DMS79 (cell line): ENCODE measurements at places on chromosomes 11 and 22.

DNA sequence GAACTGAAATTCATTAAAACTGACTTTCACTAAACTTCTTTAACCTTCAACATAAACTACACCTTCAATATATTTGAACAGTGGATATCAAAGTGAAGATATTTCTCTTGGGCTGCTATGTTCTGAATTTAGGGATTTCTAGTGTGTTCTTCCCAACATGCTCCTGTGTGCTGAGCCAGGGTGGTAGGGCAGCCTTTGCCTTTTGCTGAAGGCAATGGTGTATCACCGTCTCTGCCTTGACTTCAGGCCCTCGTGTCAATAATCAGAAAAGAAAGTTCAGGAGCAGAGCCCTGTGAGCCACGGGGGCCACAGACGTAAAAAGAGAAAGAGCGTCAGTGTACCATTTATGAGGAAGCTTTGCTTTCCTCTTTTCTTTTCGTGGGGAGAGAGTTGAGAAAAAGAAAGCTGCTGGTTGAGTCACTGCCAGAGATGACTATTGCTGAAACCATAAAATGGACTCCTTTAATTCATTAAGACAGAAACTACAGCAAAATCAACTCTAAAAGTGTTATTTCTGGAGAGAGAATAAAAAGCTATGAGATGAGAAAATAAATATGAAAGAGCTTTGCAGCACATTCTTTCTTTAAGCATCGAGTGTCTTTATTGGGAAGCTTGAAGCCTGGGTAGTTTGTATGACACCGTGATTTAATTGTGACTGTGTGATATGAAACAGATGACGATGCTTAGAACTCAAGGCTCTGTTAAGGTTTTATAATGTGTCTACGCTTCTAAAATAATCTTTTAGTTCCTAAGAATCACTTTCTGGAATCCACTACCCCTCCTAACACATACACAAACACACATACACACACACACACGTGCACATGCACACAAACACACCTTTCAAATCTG, 271.8 kb upstream of the MTNR1B start:
- DNase-seq, result no peak

DNA sequence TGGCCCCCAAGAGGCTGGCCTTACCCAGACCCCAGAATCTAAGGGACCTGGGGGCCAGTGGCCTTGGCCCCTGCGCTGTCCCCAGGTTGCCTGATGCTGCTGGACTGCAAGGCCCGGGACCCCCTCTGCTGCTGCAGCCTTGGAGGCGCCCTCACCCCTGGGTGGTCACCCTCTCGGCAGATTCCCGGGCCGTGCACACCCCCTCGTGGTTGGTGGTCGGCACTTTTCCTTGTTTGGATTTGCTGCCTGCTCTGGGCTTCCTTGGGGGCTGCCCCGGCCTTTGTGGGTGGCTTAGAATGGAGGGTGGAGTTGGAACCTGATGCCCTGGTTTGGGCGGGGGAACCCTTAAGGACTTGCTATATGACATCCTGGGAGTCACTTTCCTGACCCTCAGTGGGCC, 5.3 kb downstream of the RIN1 start:
- no peak for DNase-seq

- DNase-seq, result no peak
Observed at GRCh38 chr11:74182635-74183034, 11.5 kb downstream of the PPME1 start.

DNA sequence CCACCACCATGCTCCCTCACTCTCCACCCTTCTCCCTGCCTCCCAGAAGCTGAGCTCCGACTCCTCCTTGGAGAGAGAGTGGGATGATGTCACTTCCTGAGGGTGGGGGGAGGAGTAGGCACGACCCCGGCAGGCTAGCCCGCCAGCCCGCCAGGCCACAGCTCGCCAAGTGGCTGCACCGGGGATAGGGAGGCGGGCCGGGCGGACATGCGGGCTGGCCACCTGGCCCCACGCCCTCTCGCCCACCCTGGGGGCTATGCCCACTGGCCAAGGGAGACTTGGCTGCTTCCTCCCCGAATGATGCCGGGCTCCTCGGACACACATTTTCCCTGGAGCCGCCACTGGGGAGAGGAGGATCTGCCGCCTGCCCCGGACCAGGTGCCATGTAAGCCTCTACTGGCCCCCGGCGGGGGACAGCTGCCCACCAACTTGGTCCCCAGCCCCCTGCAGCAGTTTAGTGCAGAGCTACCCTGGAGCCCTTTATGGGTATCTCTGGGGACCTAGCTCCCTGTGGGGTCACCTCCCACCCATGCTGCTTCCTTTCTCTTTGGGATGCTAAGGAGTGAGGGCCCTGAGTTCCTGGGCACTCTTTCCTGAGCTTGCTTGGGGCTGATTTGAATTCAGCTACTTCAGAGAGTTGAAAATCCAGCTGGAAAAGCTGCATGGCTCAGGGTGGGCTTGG, 33.7 kb upstream of the MYRF start:
- DNase-seq, result no peak

DNA sequence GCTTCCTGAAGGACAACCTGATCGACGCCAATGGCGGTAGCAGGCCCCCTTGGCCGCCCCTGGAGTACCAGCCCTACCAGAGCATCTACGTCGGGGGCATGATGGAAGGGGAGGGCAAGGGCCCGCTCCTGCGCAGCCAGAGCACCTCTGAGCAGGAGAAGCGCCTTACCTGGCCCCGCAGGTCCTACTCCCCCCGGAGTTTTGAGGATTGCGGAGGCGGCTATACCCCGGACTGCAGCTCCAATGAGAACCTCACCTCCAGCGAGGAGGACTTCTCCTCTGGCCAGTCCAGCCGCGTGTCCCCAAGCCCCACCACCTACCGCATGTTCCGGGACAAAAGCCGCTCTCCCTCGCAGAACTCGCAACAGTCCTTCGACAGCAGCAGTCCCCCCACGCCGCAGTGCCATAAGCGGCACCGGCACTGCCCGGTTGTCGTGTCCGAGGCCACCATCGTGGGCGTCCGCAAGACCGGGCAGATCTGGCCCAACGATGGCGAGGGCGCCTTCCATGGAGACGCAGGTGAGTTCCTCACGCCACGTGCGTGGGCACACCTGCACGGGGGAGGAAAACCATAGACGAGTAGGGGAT, 1.5 kb downstream of the BCR start:
- DNase-seq, result no peak

DNA sequence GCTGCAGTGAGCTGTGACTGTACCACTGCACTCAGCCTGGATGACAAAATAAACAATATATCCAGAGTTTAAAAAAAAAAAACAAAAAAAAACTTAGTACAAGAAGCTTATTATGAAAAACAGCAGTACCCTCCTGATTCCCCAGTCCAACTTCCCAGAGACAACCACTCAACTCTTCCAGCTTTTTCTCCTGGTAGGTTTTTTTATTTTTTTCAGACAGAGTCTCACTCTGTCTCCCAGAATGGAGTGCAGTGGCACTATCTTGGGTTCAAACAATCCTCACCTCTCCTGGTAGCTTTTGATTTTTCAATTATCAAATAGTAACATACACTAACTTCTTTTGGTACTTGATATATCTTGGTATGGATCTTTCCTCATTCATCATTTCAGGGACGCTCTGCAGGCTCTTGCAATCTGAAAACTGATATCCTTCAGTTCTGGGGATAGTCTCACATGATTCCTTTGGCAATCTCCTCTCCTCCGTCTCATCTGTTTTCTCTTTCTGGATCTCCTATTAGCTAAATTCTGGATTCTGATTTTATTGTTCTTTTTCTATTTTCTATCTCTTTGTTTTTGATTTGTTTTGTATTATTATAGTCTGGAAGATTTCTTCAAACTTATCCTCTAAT, 44.9 kb downstream of the ALG9 start:
- DNase-seq, result no peak

DNA sequence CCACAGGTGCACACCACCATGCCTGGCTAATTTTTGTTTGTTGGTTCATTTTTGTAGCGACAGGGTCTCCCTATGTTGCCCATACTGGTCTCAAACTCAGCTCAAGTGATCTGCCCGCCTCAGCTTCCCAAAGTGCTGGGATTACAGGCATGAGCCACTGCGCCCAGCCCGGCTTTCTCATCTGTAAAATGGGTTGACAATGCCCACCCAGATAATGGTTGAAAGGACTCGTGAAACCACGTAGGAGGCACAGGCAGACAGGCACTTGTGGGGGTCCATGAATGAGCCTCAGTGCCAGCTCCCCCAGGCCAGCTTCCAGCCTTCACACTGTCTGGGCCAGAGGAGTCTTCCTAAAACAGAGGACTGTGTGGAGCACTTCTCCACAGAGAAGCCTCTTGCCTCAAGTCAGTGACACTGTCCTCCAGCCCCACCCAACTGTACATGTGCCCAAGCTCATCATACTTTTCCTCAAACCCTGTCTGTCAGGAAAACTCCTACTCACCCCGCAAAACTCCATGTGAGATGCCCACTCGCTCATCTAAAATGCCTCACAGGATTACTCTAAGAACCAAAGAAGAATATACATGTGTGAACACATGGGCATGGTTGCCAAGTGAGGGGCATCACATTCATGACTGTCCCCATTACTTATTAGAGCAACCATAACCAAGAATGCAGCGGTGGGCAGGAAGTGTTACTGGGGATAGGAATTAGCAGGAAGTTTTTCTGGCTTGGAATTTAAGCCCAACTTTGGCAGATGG, 32.1 kb upstream of the WNT7B start:
- DNase-seq, result no peak

- peak; percentile 99 for DNase-seq
Observed at GRCh38 chr11:13140028-13140870, 131.1 kb downstream of the RASSF10 start.

DNA sequence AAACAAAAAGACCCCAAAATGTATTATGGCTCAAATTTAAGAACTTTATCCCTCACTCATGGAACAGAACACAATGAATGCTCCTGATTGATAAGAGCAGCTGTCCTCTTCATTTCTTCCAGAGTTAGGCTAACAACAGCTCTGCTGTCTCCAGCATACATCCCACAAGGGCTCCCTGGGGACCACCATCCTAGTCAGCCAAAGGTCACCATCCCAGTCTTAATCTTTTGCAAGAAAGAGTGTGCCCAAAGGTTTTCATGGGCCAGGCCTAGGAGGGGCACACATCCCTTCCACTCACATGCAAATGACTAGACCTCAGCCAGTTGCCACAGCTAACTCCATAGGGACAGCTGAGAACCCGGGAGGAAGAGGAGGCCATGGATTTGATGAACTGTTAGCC, 555.3 kb downstream of the BUD13 start:
- no peak for DNase-seq

DNA sequence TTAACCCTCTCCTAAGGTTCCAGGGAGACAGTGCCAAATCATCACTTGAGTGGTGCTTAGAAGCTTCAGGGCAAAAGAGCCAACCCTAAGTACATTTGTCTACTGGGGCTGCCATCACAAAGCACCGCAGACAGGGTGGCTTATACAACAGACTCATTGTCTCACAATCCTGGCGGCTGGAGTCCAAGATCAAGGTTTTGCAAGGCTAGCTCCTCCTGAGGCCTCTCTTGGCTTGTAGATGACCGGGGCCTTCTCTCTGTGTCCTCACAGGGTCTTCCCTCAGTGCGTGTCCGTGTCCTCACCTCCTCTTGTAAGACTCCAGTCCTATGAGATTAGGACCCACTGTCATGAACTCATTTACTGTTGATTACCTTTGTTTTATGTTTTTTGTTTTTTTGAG, 34.1 kb upstream of the CD81 start:
- DNase-seq, result no peak

- DNase-seq, result no peak
Observed at GRCh38 chr11:17781221-17781620, 46.6 kb downstream of the KCNC1 start.

- no peak for DNase-seq
Observed at GRCh38 chr11:92845805-92846204, 123.6 kb upstream of the MTNR1B start.

DNA sequence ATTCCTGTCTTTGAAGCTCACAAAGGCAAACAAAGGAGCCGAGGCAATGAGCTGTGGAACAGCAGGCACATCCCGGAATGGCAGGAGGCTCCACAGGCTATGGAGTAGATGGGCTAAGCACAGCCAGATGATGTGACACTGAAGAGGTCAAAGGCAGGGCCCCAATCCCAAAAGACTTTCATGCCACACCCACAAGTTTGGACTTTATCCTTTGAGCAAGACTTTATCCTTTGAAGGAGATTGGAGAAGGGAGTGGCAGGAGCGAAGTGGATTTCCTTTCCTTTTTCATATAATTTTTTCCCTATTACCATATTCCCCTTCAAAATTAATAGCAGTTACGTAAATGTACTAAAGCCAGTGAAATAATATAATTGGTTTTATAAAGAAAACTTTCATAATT, 379.4 kb downstream of the CADM1 start:
- no peak for DNase-seq

GRCh38 chr22:35219012-35219411, 38.3 kb upstream of the HMGXB4 start:
- DNase-seq, result no peak

- DNase-seq, result no peak
Observed at GRCh38 chr22:24953384-24954113, 1.0 kb downstream of the KIAA1671 start.

DNA sequence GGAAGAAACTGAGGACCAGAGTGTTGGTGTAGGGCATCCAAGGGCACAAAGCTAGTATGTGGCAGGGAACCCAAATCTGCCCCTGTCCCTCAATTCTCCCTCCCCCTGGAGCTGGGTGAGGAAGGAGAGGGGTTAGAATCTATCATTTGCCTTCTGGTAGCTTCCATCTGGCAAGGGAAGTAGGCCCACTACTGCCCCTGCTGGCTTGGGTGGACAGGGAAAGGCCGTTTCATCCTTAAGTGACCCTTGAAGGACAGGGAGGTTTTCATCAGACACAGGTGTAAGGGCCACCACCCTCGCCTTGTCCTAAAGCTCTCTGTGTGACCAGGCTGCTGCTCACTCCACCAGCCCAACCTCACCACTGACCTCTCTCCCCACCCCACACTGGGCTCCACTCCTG, 22.1 kb downstream of the NECTIN1 start:
- no peak for DNase-seq

DNA sequence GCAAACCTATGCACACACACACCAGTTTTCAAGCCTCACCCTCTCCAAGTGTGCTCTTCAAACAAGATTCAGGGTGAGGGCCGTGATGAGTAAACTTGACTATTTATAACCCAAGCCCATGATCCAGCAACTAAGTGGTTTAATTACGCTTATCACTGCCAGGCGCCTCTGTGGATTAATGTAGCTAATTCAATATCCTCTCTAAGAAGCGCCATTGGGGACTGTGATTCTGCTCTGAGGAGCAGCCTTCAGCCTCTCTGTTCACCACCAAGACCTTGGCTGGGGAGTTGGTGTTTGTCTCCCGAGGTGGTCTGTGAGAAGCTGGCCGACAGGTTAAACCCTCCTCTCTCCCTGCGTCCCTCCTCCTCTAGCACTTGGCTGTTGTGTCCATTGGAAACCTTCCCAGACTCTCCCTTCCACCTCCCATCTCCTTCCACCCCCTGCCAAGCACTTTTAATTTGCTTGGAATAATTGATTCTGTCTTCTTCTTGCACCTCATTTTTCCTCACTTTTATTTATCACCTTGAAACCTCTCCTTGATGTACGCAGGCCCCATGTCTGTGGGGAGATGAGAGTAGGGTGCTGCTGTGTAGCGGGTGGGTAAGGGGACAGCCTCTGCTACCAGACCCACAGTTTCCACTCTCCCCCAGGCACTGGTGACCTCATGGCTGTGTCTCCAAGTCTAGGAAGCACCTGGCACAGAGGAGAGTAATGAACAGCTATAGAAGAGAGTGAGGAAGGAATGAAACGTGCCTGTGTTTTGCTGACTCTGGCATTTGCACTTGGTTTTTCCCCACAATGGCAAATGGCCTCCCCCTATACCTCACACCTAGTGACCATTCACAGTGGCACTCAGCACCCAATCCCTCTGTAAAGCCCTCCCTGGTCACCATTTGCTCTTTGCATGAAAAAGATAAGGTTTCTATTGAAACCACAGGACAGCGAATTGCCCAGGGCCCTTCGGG, 236.6 kb downstream of the GRIK4 start:
- DNase-seq, result peak; percentile 87

GRCh38 chr22:49567899-49568750, 259.5 kb downstream of the BRD1 start:
- DNase-seq, result no peak
